Activated naive CD4-positive, alpha-beta T cell (primary cell): ENCODE measurements at places on chromosomes 12 and 14.

DNA sequence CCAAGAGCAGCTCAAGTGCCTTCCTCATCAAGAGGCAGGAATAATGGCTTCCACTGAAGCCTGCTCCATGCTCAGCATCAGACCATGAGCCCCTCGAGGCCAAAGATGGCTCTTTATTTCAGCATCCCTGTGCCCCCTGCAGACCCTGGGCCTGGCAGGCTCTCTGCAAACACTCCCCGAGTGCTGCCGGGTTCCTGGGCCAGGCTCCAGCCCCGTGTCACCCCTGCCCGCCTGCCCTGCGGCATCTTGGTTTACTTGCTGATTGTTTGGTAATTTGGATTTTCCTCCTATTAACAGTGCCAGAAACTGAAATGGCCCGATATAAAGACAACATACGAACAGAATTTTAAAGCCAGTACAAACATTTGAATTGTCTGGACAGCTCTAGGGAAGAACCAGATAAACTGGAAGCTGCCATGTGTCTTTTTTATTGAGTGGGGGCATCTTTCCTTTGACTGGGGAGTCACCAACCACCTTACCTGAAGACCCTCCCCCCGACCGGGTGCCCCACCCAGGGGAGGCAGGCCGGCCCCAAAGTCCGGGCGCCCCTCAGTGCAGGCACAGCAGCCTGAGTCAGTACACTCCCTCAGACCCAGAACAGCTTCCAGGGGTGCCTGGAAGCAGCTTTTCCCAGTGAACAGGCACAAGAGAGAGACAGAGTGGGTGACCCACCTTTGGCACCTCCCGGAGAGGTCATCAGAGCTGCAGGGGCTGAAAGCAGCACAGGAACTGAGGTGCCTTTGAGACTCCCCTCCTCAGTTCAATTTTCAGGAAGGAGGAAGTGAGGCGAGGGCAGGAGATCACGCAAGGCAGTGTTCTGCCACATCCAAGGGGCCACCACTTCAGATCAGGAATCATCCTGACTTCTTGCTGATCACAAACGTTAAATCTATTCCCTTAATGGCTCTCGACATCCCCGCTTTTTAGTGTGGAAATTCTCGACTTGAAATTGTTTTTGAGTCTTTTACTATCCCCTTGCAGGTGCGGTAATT is 30.6 kb downstream of the ITPK1 start:
- no peak for DNase-seq

GRCh38 chr12:68358532-68359485 is 26.6 kb upstream of the MDM1 start:
- no peak for DNase-seq

GRCh38 chr14:20799456-20799891 is 3.2 kb downstream of the RNASE1 start:
- DNase-seq = no peak

- no peak for DNase-seq
Observed at GRCh38 chr12:110743571-110744093, 941 bp upstream of the PPP1CC start.

DNA sequence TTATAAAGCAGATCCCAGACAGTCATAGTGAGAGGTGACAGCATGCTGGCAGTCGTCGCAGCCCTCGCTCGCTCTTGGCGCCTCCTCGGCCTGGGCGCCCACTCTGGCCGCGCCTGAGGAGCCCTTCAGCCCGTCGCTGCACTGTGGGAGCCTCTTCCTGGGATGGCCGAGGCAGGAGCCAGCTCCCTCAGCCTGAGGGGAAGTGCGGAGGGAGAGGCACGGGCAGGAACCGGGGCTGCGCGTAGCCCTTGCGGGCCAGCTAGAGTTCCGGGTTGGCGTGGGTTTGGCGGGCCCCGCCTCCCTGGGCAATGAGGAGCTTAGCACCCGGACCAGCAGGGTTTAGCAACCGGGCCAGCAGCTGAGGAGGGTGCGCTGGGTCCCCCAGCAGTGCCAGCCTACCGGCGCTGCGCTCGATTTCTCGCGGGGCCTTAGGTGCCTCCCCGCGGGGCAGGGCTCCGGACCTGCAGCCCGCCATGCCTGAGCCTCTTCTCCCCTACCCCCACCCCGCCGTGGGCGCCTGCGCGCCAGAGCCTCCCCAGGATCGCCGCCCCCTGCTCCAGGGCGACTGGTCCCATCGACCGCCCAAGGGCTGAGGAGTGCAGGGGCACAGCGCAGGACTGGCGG is 451.2 kb upstream of the DCN start:
- peak; percentile 36 for DNase-seq

- DNase-seq = no peak
Observed at GRCh38 chr14:104805941-104806624, 5.2 kb downstream of the ZBTB42 start.

DNA sequence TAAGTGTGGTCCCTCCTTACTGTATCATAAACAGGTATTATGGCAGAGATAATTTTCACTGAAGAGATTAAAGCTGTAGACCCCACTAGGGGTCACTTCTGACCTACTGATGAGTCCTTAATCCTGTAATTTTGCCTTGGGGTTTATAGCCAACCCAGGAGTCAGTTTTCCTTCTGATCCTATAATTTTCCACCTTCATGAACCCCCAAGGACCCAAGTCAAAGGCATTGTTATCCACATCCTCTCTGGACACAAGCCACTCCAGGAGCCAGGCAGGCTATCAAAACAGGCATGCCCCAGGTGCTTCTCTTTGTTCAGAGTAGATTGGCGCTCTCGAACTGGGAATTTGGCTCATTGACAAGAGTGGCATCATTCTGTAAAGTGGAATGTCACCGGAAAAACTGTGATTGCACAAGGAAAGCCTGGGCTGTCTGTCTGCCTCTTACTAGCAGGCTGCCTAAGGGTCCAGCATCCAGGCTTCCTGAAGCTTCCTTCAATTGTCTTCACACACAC is 1523.2 kb upstream of the FLRT2 start:
- DNase-seq = no peak

DNA sequence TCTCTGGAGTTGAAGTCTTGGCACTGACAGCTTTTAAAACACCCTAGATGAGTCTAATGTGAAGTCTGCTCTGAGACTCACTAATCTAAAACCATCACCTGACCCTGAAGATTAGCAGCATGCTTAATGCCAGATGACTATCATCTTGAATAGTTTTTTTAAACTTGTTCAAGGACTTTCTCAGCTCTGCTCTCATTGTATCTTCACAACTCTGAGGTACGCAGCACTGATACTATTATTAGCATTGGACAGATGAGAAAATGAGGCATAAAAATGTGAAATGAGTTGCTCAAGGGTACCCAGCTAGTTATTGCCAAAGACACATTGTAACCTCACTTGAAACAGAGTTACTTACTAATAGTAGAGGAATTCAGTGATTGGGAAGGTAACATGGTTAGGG is 4.8 kb downstream of the SLC38A1 start:
- DNase-seq = no peak

- no peak for DNase-seq
Observed at GRCh38 chr12:32047357-32048212, 59.1 kb upstream of the BICD1 start.

- DNase-seq = no peak
Observed at GRCh38 chr12:102920271-102920670, 3.2 kb upstream of the PAH start.

DNA sequence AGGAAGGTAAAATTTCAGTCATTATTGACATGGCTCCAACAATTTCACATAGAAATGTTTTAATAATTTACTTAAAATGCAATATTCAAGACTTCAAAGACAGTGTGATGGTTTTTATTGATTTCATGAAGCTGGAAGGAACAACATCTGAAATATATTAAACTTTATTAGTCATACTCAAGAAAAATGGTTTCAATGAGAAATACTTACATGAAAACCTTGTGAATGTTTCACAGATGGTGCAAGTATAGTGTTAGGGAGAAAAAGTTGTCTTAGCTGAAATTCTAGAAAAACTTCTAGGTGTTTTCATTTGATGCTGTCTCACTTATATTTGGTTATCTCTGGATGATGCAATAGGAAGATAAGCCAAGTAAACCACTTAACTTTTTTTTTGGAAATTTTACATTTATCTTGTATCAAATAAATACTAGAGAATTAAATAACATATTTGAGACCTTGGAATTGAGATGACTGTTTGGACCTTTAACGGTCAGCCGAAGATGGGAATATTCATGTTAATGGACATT is 65.5 kb downstream of the PELI2 start:
- no peak for DNase-seq

GRCh38 chr12:42180990-42181596 is 36.4 kb upstream of the GXYLT1 start:
- no peak for DNase-seq

DNA sequence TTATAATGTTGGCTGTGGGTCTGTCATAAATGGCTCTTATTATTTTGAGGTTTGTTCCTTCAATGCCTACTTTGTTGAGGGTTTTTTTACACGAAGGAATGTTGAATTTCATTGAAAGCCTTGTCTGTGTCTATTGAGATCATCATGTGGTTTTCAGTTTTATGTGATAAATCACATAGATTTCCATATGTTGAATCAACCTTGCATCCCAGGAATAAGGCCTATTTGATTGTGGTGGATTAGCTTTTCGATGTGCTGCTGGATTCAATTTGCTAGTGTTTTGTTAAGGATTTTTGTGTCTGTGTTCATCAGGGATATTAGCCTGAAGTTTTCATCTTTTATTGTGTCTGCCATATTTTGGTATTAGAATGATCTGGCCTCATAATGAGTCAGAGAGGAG is 27.6 kb downstream of the SLC2A13 start:
- DNase-seq = no peak

GRCh38 chr12:73991138-73991537 is 546.5 kb upstream of the ATXN7L3B start:
- DNase-seq = no peak

DNA sequence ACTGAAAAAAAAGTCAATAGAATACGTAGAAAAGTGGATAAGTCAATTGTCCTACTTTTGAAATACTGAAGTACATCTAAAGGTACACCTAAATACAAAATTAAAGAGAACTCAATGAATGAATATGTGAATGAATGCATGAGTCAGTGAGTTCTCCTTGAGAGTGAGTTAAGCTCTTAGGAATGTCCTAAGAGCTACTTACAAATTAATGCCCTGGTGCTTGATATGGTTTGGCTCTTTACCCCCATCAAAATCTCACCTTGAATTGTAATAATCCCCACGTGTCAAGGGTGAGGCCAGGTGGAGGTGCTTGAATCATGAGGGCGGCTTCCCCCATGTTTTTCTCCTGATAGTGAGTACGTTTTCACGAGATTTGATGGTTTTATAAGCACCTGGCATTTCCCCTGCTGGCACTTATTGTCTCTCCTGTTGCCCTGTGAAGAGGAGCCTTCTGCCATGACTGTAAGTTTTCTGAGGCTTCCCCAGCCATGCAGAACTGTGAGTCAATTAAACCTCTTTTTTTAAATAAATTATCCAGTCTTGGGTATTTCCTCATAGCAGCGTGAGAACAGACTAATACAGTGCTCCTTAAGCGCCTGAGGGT is 192.2 kb upstream of the ARHGAP5 start:
- no peak for DNase-seq

DNA sequence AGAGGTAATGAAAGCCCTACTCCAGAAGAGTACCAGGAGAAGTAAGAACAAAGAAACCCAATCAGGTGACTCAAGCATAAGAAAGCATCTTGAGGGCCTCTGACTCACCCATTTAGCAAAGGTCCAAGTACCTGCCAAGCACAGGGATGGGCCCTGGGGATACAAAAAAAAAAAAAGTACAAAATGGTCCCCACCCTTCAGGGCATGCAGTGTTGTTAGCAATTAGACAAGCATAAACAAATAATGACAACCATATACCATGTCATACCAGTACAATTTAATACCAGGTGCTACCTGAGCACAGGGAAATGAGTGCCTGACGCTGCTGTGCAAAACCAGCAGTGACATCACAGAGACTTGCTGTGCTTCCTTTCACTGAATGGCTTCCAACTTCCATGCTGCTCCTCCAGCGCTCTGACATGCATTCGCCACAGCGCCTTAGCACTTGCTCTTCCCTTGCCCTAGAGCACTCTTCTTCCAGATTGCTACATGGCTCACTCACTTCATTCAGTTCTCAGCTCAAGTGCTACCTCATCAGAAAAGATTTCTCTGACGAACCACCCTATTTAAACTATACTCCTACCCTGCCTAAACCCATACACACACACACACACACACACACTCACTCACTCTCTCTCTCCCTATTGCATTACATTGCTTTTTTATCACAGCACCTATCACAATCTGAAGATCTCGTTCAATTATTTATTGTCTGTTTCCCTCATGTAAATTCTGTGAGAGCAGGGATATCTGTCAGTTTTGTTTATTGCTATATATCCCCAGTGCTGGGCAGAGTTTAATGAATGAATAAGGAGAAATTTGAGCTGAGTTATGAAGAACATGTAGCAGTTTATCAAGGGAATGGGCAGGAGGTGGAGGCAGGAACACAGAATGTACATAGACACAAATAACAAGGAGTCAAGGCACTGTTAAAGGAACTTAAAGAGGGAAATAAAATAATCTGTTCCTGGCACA is 12.9 kb upstream of the EPS8 start:
- no peak for DNase-seq

- DNase-seq = no peak
Observed at GRCh38 chr14:21454843-21455544, 929 bp downstream of the CHD8 start.

DNA sequence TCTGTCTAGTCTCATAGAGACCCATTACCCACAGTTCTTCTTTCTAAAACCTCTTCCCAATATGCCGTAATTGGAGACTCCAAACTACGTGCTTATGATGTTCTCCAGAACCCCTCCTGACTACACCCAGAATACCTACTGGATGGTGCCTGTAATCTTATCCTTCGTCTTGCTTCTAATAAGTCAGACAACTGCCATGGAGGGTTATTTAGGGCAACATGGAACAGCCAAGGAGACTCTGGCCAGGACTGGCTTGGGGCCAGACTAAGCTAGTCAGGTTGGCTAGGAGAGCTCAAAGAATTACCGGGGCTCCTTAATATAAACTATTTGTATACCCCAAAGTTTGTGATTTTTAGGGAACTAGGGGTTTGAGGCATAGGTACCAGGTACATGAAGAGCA is 6.8 kb downstream of the PFKM start:
- DNase-seq = no peak

DNA sequence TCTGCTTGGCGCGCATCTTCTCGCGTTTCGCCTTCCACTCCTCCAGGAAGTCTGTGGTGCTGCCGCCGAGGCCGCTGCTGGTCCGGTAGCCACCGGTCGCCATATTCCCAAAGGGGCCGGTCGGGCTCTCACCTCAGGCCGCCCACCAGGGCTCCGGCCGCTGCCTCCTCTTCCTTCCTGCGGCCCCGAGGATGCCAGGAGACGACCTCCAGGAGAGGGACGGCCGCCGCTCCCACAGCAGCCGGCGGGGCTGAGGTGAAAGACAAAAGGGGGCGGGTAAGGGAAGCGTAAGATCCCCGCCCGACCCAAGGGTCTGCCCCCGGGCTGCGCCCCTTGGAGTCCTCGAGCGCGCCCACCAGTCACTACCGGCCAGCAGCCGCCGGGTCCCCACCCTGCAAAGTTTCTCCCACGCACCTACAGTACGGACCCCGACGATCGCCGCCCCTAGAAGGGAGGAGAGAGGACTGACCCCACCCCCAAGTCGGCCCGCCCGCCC is 574 bp downstream of the PAWR start:
- DNase-seq = no peak

GRCh38 chr12:3142386-3142785 is 65.2 kb downstream of the TSPAN9 start:
- DNase-seq = no peak

- no peak for DNase-seq
Observed at GRCh38 chr14:56709201-56709600, 101.1 kb downstream of the OTX2 start.

- DNase-seq = no peak
Observed at GRCh38 chr12:27580561-27581330, 56.7 kb downstream of the PPFIBP1 start.
